Peyer's patch (tissue), 4 donors: ENCODE measurements at places on chromosomes 5 and 9. TPM values are rescaled to one million over a fixed set of nuclear protein-coding genes. Genes with fewer than 3 reads are reported as not detected.

GRCh38 chr5:139837711-139838380 lies 42.2 kb downstream of the PSD2 start:
- DNase-seq, result no peak
- no peaks in the 10 kb centered on the region for H3K36me3 ChIP-seq

SGCD gene
- 1.2 TPM for total RNA-seq

DNA sequence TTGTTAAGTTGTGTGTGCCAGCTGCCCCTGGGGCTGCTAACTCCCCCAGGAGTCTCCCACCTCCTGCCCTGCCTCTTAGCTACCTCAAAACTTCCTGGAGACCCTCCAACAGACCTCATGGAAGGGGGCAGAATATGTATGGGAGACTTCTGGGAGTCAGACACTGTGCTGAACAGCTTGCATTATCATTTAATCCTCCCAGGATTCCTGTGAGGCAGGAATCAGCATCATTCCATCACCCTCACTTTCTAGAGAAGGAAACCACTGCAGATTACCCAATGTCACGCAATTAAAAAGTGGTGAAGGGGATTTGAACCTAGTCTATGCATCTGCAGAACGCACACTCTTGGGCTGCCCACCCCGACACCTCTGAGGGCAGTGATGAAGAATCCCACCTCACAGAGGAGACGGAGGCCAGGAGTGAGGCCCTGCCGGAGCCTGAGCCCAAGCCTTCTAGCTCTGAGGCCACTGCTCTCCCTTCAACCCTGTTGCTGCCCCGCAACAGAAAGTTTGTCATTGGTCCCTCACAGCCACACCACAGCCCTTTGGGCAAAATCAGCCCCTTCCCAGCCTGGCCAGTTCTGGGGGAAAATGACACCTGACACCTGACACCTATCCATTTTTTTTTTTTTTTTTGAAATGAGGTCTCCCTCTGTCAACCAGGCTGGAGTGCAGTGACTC lies 30.3 kb upstream of the IL17B start:
- no peaks in the 10 kb centered on the region for H3K4me1 ChIP-seq
- H3K36me3 ChIP-seq, result no peaks in the 10 kb centered on the region
- no peak for DNase-seq
- H3K27me3 ChIP-seq, result no peaks in the 10 kb centered on the region
- H3K27ac ChIP-seq, result peak overlapping the region; percentile 86
- peak overlapping the region; percentile 38 for H3K4me3 ChIP-seq

PCDHGA11 gene
- 3.1 TPM for total RNA-seq

- H3K27ac ChIP-seq, result no peak overlapping the region
- no peak for DNase-seq
- H3K27me3 ChIP-seq, result no peaks in the 10 kb centered on the region
- no peaks in the 10 kb centered on the region for H3K4me1 ChIP-seq
Measured at GRCh38 chr5:136522217-136522956, 157.0 kb upstream of the TRPC7 start.

- H3K27me3 ChIP-seq, result no peaks in the 10 kb centered on the region
- no peak overlapping the region for H3K27ac ChIP-seq
- no peaks in the 10 kb centered on the region for H3K36me3 ChIP-seq
- H3K4me3 ChIP-seq, result no peak overlapping the region
Measured at GRCh38 chr5:159800131-159800840, 116.0 kb upstream of the ADRA1B start.

STK32A gene
- 0.18 TPM for total RNA-seq

DNA sequence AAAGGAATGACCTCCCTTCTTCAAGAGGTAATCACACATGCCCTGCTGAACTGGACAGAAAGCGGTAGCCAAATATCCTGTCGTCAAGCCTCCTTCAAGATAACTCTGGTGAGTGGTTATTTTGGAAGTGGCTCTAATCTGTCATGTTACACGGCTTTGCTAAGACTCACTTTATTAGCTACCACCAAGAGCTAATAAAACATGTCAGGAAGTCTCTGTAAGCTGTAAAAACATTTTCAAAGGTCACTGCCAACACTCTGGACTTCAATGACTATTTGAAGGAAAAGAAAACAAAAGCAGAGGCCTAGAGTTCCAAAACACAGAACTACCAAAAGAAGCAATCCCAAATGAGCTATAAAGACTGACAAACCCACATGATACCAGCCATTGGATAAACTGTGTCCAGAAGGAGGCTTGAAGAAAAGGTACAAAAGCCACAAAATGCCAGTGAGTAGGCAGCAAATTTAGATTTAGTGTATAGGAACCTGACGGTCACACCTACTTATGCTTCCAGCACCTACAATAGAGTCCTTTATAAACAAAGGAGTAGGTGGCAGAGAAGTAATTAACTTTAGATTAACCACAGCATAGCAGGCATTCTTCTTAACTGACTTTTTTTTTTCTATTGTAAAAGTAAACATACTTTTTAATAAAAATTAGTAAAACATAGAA lies 97.3 kb upstream of the EQTN start:
- H3K4me3 ChIP-seq, result no peak overlapping the region
- H3K27me3 ChIP-seq, result no peaks in the 10 kb centered on the region
- H3K27ac ChIP-seq, result no peak overlapping the region
- no peak for DNase-seq

GRCh38 chr5:6434731-6435130 lies 13.9 kb upstream of the UBE2QL1 start:
- H3K4me3 ChIP-seq, result no peak overlapping the region
- no peaks in the 10 kb centered on the region for H3K4me1 ChIP-seq
- no peaks in the 10 kb centered on the region for H3K27me3 ChIP-seq

DNA sequence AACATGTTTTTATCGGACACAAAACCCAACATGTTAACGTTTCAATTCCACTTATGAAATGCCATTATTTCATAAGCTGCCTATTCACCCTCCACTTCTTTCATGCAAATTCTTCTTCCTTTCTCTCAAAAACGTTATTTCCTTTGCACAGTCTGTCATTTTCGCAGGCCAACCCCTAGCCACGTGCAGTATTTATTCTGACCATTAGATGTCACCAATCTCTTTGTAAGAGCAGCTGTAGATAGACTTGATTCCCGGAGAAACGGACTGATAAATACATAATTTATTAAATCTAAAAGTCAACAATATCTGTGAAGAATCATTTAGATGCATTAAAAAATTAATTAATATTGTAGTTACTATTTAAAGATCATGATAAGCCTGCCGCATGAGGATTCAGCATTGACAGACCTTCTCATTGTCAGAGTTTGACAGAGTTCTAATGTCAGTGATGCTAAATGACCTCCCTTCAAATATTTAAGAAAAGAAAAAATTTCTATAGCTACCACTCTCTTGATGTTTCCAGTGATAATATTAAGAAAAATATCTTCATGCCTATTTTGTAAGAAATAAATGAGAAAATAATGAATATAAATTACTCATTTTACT lies 933.6 kb downstream of the CDH12 start:
- H3K27me3 ChIP-seq, result no peaks in the 10 kb centered on the region
- no peaks in the 10 kb centered on the region for H3K36me3 ChIP-seq
- no peak for DNase-seq

DNA sequence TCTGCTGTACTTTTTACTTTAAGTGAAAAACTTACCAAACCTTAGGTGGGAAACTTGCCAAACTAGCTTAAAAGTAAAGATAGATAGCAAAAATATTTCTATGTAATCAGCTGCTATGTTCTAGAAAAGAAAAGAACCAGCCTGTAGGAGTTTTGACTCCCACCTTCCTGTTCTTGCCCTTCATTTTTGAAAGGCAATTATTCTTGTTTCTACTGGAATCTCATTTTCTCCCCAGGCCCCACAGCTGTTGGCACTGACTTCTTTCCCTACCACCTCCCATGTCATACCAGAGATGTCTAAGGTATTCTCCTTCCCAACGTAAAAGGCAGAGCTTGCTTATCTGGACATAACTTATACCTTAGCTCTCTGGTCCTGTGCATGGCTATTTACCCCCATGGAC lies 389.7 kb downstream of the ARHGEF28 start:
- H3K27me3 ChIP-seq, result no peaks in the 10 kb centered on the region
- H3K36me3 ChIP-seq, result no peaks in the 10 kb centered on the region
- no peaks in the 10 kb centered on the region for H3K4me1 ChIP-seq
- no peak overlapping the region for H3K27ac ChIP-seq
- DNase-seq, result no peak

DNA sequence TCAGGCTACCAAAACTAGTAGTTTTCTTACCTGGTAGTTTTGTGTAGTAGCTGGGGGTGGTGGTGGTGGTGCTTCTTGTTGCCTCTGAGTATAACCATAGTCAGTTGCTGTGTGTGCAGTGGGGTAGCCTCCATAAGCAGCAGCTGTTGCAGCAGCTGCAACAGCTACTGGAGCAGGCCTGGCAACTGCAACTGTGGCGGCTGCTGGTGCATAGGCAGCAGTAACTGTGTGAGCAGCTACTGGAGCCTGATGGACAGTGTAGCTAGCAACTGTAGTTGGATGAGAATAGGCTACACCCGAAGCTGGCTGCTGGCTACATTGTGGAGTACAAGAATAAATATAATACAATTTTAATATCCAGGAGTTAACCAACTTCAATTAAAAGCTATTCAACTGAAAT lies 24.7 kb downstream of the ZFR start:
- H3K27me3 ChIP-seq, result no peaks in the 10 kb centered on the region
- peaks cover 22% of the 10 kb centered on the region for H3K36me3 ChIP-seq
- DNase-seq, result no peak
- H3K4me1 ChIP-seq, result no peaks in the 10 kb centered on the region

DNA sequence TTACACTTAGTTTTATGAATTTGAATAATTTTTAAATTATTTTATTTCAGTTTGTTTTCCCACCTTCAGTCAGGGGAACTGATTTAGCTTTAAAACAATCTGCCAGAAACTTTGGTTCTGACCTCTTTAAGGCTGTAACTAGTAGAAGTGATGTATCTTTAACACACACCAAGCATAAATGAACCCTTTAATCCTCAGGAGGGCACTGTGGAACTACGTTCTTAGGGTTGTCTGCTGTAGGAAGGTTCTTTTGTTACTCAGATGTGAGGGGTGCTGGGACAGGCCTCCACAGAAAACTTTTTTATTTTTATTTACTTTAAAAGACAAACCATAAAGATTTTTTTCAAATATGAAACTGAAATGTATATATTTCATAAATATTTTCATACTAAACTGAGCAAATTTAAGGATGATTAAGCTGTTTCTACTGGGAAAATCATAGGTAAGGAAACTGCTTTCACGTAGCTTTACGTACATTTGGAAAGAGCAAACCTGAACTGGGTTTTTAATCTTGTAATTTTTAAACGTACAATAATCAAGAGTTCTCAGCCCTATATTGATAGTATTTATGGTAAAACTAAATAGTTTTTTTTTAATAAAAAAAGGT lies 5.3 kb downstream of the KLF4 start:
- H3K4me3 ChIP-seq, result no peak overlapping the region
- H3K27ac ChIP-seq, result no peak overlapping the region
- H3K27me3 ChIP-seq, result no peaks in the 10 kb centered on the region
- H3K4me1 ChIP-seq, result no peaks in the 10 kb centered on the region
- no peaks in the 10 kb centered on the region for H3K36me3 ChIP-seq
- DNase-seq, result no peak

WNT8A gene
- total RNA-seq, result not detected

DNA sequence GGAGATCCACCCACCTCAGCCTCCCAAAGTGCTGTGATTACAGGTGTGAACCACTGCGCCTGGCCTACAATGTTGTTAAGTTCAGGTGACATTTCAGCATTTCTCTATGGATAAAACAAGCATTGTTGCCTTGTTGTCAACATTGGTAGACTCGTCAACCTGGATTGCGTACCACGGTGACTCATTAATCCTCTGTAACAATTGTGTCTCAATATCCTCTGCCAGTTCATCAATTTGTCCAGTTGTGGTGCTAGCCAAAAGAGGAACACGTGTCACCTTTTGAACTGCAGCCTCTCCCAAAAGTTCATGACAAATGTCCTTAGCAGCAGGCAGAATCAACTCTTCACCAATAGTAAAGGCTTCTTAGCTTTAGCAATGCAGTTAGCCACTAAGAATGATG lies 46.3 kb upstream of the LARP1 start:
- no peaks in the 10 kb centered on the region for H3K4me1 ChIP-seq
- H3K27me3 ChIP-seq, result no peaks in the 10 kb centered on the region
- no peak overlapping the region for H3K4me3 ChIP-seq

LRRTM2 gene
- not detected for total RNA-seq

GPRIN1 gene
- 1.5 TPM for total RNA-seq

GRCh38 chr9:126125577-126125976 lies 201.1 kb upstream of the MVB12B start:
- no peaks in the 10 kb centered on the region for H3K27me3 ChIP-seq
- no peaks in the 10 kb centered on the region for H3K36me3 ChIP-seq
- DNase-seq, result no peak
- H3K27ac ChIP-seq, result no peak overlapping the region
- no peaks in the 10 kb centered on the region for H3K4me1 ChIP-seq

- no peaks in the 10 kb centered on the region for H3K4me1 ChIP-seq
- no peak overlapping the region for H3K27ac ChIP-seq
- H3K4me3 ChIP-seq, result no peak overlapping the region
- no peak for DNase-seq
- no peaks in the 10 kb centered on the region for H3K27me3 ChIP-seq
Measured at GRCh38 chr5:119792161-119792799, 162.9 kb downstream of the FAM170A start.

DNA sequence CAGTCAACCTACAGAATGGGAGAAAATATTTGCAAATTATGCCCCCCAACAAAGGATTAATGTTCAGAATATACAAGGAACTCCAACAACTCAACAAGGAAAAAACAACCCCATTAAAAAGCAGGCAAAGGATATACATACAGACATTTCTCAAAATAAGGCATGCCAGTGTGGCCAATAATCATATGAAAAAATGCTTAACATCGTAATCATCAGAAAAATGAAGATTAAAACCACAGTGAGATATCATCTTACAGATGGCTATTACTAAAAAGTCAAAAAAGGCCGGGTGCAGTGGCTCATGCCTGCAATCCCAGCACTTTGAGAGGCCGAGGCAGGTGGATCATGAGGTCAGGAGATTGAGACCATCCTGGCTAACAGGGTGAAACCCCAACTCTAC lies 103.2 kb downstream of the KLHL3 start:
- no peak for DNase-seq
- no peak overlapping the region for H3K27ac ChIP-seq
- H3K36me3 ChIP-seq, result no peaks in the 10 kb centered on the region
- no peaks in the 10 kb centered on the region for H3K4me1 ChIP-seq
- H3K27me3 ChIP-seq, result no peaks in the 10 kb centered on the region
- no peak overlapping the region for H3K4me3 ChIP-seq

TLN1 gene
- total RNA-seq, result 189 TPM

GRCh38 chr5:91288118-91288916 lies 94.8 kb downstream of the ARRDC3 start:
- no peaks in the 10 kb centered on the region for H3K36me3 ChIP-seq
- H3K27me3 ChIP-seq, result no peaks in the 10 kb centered on the region
- DNase-seq, result no peak

- H3K4me3 ChIP-seq, result no peak overlapping the region
- H3K36me3 ChIP-seq, result no peaks in the 10 kb centered on the region
- peak; percentile 90 for DNase-seq
- H3K27ac ChIP-seq, result peak overlapping the region; percentile 87
- peaks cover 9% of the 10 kb centered on the region for H3K4me1 ChIP-seq
- H3K27me3 ChIP-seq, result no peaks in the 10 kb centered on the region
Measured at GRCh38 chr5:132500931-132501628, 10.5 kb upstream of the IRF1 start.

- H3K27ac ChIP-seq, result no peak overlapping the region
- H3K4me3 ChIP-seq, result no peak overlapping the region
- H3K4me1 ChIP-seq, result no peaks in the 10 kb centered on the region
- no peaks in the 10 kb centered on the region for H3K36me3 ChIP-seq
- H3K27me3 ChIP-seq, result no peaks in the 10 kb centered on the region
- DNase-seq, result no peak
Measured at GRCh38 chr5:126954981-126955380, 75.4 kb downstream of the MARCHF3 start.

DCAF12 gene
- total RNA-seq, result 18.3 TPM

FOXD4L5 gene
- total RNA-seq, result 0.27 TPM
